Right ventricle myocardium superior (tissue), 1 donor: ENCODE measurements at places on chromosomes 7 and 10. TPM values are rescaled to one million over a fixed set of nuclear protein-coding genes. Genes with fewer than 3 reads are reported as not detected.

FANK1 gene
- total RNA-seq = 0.51 TPM

EPO gene
- total RNA-seq = not detected

PON3 gene
- total RNA-seq = 0.56 TPM

CPA4 gene
- total RNA-seq = not detected

STN1 gene
- total RNA-seq = 29.7 TPM

CASD1 gene
- total RNA-seq = 15.1 TPM

OR2A1 gene
- not detected for total RNA-seq

DNA sequence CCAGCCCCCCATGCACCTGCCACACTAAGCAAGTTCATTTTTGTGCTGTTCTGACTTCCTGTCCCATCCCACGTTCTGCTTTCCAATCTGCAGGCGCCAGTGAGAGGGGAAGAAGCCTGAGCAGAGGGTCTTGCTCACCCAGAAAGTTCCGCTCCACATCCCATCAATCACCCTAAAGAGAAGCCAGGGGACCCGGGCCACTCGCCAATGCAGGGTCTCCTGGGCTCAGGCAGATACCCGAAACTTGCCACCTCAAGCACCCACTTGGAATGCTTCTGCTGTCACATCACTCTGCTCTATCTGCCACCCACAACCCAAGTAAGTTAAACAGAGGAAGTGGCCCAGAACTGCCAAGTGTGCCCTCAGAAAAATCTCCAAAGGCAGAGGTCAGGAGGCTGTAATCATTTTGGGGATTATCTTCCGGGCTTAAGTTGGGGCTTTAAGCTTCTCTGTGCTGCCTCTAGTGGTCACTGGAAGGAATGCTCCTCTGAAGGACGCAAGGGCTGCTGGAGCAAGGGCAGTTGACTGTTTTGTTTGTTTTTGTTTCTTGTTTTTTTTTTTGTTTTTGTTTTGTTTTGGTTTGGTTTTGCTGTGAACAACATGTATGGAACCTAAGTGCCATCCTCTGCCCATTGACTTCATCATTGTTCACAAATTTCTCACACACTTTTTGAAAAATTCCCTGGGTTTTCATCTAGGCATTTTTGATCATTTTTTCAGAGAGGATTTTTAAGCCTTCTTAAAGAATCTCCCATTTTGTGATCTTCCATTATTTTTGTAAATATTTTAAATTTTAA, 25.5 kb downstream of the PRR15 start:
- no peak for DNase-seq

- DNase-seq = no peak
These were observed 604.0 kb downstream of the INHBA start for GRCh38 chr7:41098846-41099245.

GRCh38 chr10:118827466-118828155, 72.8 kb upstream of the CACUL1 start:
- DNase-seq = no peak

- no peak for DNase-seq
These were observed 108.3 kb downstream of the ANK3 start for GRCh38 chr10:60281331-60281730.

- DNase-seq = peak; percentile 29
These were observed 51.4 kb upstream of the TMEM72 start for GRCh38 chr10:44859546-44860285.

DNA sequence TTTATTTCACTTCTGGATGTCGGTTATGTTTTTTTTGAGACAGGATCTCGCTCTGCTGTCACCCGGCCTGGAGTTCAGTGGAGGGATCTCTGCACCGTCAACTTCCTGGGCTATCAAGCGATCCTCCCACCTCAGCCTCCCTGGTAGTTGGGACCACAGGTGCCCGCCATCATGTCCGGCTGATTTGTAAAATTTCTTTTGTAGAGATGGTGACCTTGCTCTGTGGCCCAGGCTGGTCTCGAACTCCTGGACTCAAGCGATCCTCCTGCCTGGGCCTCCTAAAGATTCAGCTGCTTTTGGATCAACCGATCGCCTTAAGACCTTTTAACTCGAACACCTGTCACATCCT, 606 bp upstream of the RABGEF1 start:
- DNase-seq = no peak

GRCh38 chr10:72061491-72061890, 26.9 kb downstream of the SPOCK2 start:
- DNase-seq = no peak

GRCh38 chr7:3955751-3956696, 655.0 kb downstream of the SDK1 start:
- no peak for DNase-seq
